ENCODE measurements at places on chromosomes 5 and 9.

DNA sequence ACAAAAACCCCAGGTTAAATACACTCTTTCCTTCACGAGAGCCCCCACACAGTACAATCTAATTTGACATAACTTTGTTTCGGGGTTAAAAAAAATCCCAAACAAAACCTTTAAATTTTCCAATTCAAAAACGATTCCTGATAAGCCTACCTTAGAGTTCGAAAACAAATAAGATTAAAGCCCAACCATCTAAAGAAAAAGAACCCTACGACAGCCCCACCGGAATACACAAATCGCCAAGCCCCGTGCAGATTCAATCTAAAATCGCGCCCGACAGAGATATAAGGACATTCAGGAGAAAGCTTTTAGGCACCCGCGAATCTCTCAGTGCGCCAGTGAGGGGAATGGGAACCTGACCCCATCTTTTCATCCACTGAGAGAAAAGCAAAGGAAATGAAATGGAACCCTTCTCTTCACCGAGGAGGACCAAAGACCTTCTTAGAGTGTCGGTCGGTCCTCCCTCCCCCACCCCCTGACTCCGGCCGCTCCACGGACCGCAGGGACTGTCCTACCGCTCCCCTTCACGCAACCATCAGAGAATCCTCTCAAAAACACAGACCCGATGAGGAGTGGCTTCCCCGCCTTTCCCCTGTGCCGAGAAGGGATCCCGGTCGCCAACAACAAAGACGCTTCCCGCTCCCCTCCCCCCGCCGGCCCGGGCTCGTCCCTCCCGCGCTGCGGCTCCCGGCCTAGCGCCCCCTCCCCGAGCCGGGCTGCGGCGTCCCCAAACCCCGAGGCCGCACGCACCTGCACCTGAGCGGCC lies 925 bp downstream of the ABHD17B start:
- no peak for DNase-seq

DNA sequence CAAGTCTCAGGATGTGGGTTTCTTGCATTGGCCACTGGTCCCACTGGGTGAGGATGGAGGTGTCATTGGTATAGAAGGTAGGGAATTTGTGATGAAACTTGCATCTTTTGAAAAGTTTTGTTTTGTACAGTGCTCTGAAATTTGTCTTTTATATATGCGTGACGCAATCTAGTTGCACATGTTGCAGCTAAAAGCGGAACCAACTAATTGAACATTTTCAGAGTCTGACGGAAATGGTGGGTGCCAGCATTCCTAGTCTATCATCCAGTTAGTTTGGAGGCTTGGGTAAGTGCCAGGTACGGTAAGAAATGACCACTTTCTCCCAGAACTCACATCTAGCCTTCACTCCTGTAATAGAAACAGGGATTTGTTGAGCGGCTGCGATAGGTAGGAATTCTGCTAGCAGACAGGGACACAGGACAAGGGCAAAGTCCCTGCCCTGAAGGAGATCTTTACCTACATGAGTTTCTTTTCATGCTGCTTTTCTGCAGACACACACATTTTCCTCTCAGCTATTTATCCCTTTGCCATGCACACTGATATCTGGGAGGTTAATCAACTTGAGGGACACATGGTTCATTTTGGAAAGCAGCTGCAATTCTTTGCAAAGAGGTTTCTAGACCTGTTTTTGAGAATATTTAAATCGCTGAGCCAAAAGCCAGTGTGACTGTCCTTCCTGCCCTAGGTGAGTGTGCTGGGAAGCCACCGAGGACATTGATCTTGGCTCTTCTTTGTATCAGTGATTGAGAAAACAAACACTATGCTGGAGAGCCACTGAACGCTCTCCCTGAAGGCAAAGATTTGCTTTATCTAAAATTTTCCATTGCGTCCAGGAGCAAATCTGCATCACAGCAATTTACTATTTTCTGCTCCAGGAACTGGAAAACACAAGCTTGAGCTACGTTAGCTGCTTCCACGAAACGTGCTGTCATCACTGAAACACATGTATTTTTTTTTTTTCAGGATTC lies 89.7 kb downstream of the DAP start:
- DNase-seq, result no peak

- no peak for DNase-seq
Observed at GRCh38 chr9:117247266-117247665, 167.6 kb downstream of the ASTN2 start.

DNA sequence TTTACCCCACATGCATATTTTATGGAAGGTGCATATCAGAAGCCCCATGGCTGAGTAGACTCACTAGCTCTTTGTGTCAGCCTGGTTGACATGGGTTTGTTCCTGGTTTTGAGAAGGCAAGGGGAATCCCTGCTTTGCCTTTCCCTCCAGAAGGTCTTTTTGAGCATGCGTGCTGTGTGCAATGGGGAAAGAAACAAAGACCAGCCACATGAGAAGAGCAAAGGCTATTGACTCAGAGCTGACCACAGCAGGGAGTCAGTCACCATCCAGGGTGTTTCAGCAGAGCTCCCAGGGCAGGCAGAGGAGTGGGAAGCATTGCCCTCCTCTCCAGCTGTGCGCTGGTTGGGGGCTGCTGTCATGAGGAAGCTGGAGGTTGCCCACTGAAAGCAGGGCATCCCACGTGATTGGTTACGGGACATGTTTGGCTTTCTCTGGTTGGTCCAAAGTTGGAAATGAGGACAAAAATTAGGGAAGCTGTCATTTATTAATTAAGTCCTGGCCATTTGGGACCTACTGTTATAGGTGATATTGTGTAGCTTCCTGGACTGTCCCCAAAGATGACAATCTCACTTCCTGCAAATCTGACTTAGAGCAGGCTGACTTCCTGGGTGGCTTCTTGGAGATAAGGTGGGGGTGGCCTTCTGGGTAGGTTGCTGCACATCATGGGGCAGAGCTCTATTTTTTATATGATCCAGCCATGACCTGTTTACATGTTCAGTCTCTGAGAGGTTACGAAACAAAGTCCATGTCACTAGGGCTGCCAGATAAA lies 48.9 kb upstream of the TDRD7 start:
- DNase-seq, result no peak

DNA sequence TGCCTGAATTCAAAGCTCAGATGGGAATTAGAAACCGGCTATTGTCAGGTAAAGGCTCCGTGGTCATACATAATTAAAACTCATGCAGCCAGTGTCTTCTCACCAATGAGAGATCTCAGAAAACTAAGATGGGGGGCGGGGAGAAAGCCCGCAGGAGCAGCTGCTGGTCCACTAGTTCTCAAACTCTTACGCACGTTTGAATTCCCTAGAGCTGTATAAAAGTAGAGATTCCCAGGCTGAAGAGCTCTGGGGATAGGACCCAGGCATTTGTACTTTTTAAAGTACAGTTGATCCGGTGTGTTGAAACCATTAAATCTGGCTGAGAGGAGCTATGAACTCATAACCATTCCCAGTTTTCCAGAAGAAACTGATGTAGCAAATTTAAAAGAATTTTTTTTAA lies 68.5 kb downstream of the FRMD3 start:
- DNase-seq, result no peak

GRCh38 chr5:64632251-64632650 lies 58.1 kb upstream of the SHISAL2B start:
- DNase-seq, result no peak

GRCh38 chr9:126673689-126674364 lies 60.1 kb downstream of the LMX1B start:
- DNase-seq, result no peak

DNA sequence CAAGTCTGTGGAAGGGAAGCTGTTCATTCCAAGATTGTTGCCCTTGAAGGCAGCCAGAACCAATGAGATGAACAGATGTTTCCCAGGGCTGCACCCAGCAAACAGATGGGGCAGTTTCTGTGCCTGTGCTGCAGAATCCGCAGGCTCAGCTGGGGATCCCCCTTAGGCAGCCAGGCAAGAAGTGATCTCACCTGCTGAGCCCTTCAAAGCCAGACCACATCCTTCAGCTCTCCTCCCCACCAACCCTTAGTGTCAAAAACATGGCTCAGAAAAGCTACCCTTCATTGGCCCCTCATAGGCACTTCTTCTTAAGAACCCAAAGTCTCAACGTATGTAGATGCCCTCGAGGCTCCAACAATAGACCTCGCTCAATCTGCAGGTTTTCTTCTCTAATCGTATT lies 626.7 kb downstream of the CCDC171 start:
- no peak for DNase-seq

DNA sequence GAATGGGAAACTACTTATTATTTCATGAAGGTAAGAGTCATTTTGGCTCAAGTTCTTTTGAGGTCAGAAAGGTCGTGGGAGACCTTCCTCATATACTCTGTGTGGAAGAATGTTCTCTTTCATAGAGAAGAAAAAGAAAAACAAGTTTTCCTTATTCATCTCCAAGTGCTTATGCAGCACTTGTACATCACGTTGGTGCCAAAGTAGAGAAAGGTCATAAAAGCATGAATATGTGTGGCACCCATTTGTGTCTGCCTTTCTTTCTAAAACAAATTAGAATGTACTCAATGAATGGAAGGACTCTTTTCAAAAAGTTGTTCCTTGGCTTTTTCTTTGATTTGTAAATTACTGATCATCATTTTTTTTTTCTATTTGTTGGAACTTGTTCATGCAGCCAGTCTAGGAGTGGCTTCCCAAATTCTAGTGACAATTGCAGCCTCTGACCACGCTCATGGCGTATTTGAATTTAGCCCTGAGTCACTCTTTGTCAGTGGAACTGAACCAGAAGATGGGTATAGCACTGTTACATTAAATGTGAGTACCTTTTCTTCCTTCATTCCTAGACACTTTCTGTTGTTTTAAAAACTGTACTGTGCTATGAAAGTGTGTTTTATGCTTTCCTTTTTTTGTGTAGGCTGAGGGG lies 122.4 kb downstream of the ADGRV1 start:
- DNase-seq, result no peak

DNA sequence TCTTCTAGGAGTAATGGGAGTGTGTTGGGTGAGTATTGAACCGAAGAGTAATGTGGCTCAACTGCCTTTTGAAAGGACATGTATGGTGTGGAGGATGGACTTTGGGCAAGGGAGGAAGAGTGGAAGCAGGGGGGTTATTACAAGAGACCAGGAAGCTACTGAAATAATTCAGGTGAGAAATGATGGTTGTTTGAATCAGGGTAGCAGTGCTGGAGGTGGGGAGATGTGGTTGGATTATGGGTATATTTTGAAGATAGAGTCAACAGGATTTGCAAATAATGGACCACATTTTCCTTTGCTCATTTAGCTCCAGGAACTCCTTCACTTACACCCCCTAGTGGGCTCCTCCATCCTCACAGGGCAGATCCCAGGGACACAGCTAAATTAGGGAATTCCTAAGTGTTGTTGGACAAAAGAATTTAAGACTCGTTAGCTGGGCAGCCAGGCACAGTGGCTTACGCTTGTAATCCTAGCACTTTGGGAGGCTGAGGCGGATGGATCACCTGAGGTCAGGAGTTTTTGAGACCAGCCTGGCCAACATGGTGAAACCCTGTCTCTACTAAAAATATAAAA lies 1.2 kb upstream of the SLC4A9 start:
- no peak for DNase-seq

DNA sequence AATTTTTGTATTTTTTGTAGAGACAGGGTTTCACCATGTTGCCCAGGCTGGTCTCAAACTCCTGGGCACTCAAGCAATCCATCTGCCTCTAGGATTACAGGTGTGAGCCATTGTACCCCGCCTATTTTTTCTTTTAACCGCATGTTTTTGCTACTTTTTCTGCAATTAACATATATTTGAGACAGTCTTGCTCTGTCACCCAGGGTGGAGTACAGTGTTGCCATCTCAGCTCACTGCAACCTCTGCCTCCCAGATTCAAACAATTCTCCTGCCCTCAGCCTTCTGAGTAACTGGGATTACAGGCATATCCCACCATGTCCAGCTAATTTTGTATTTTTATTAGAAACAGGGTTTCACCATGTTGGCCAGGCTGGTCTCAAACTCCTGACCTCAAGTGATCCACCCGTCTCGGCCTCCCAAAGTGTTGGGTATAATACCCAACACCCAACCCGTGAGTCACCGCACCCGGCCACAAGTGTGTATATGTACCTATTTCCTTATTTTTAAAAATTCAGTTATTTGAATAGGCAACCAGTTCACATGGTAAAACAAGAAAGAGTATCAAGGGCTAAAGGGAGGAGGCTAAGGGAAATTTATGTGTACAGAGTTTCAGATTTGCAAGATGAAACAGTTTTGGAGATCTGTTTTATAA lies 13.3 kb downstream of the PHAX start:
- no peak for DNase-seq

GRCh38 chr5:118789366-118789765 lies 199.0 kb downstream of the DTWD2 start:
- DNase-seq, result no peak

DNA sequence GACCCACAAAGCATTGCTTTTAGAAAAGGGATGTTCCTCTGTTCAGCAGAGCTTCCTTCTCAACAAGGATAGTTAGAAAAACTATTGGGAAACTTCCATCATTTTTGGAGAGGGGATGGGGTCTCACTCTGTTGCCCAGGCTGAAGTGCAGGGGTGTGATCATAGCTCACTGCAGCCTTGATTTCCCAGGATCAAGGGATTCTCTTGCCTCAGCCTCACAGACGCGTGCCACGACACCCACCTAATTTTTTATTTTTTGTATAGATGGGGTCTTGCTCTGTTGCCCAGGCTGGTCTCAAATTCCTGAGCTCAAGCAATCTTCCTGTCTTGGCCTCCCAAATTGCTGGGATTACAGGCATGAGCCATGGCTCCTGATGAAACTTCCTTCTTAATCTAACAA lies 34.8 kb downstream of the PHAX start:
- DNase-seq, result no peak

GRCh38 chr5:154103233-154103632 lies 64.5 kb downstream of the MFAP3 start:
- no peak for DNase-seq

DNA sequence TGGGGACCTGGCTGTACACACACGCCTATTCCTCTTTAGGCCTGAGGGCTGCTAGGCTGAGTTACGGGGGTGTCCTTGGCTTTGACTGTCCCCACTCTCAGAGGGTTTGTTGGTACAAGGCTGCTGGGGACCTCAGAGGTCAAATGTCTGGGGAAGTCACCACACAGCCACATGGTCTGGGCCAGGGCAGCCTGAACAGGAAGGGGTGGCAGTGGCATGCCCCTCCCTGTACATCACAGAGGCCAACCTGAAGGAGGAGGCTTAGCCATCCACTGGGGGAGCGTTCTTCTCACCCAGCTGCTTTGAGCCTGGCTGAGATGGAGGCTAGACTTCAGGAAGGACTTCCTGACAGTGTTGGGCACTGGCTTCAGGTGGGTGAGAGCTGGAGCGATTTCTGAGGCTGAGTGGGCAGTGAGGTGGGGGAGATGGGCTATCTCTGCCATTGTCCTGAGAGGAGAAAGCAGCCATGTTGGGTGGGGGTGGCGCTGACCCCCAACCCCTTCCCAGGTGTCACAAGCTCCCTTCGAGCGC lies 36.3 kb downstream of the CXXC5 start:
- no peak for DNase-seq

- no peak for DNase-seq
Observed at GRCh38 chr9:32424616-32425015, 40.2 kb downstream of the ACO1 start.

DNA sequence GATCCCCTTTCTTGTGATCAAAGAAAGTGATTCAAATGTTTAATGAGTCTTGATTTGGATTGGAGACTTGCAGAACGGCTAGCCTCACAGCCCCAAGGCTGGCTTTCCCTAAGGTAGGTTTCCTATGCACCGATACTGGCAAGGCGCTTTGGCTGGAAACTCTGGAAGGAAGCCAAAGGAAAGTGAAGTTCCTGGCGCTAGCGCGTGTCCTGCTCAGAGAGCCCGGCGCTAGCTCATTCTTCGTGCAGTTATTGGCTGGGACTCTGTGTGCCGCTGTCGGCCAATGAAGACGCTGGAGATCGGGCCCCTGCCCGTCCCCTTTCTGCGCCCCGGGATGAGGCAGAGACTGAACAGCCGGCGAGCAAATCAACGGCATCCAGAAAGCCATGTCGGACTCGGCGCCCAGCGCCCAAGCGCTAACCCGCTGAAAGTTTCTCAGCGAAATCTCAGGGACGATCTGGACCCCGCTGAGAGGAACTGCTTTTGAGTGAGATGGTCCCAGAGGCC lies at the start of gene PCDHGC3:
PCDHGC3 (plus strand) TSS at position 342 of the 507 bp plus-strand sequence; CDS start at position 493, 151 bp downstream.
- DNase-seq, result no peak

Measured in activated CD4-positive, CD25-positive, alpha-beta regulatory T cell (primary cell).